ENCODE measurements at places on chromosomes 1 and 21.

- peak; percentile 58 for DNase-seq
These were observed 53.4 kb downstream of the DMRTA2 start for GRCh38 chr1:50369830-50370229.

GRCh38 chr1:223258751-223259198 is 105.2 kb downstream of the SUSD4 start:
- DNase-seq, result no peak

DNA sequence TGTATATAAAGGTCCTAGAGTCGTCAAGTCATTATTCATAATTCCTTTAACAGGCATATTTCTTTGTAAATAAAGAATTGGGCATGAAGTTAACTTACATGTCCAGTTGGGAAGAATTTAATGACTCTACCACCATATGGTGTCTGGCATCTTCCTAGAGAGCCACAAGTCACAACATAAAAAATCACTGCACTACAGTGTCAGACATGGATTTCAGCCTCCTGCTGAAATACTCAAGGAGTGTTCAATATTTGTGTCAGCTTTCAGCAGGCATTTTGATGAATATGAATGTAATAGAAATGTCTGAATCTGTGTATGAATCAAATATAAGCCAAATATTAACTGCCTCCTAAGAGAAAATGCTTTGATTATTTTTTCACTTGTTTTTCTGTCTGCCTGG is 91.9 kb upstream of the TMPRSS15 start:
- no peak for DNase-seq

DNA sequence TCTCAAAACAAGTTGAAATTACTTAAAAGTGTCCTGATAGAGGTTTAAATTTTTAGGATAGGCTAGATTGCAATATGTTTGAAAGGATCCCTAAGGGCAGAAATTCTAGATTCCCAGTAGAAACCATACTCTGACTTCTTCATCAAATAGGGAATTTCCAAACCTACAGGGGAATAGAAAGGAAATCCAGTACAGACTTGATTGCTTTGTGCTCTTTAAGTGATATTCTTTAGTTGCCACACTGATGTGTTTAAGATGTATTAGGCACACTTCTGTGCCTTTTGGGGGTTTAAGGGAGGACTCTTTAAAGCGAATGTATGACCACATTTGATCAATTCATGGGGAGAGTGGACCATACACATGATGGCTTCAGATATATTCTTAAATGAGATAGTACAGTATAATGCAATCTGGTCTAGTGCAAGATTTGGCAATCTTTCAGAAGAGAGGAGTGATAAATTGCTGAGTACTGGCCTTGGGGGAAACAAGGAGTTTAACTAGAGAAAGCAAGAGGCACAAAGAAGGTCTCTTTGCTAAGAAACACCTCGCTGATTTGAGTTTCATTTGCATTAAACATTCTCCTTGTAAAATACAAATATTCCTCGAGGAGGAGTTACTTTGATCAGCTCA is 268.8 kb upstream of the NR5A2 start:
- no peak for DNase-seq

GRCh38 chr21:33441489-33442477 is 38.0 kb downstream of the TMEM50B start:
- DNase-seq, result peak; percentile 27

- no peak for DNase-seq
These were observed 1.4 kb downstream of the EIF4G3 start for GRCh38 chr1:21175324-21175669.

GRCh38 chr1:158390331-158390730 is 8.9 kb downstream of the OR10T2 start:
- DNase-seq, result no peak

- no peak for DNase-seq
These were observed 7.5 kb upstream of the USH2A start for GRCh38 chr1:216430744-216431143.

DNA sequence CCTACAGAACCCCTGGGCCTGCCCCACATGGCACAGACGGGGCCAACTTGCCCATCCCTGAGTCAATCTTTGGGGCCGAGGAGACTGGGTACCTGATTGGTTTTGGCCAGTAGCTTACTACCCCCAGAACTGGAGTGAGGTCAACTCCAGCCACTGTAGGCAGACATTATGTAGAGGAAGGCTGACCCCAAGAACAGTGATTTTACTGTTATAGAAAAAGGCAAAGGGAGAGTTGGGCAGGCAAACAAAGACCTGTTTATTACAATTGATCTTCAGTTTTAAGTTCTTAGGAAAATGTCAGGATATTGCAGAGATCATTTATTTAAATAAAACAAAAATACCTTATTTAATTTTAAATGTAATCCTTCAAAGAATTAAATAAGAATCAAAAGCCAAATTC is 653.8 kb downstream of the NPHP4 start:
- DNase-seq, result no peak

DNA sequence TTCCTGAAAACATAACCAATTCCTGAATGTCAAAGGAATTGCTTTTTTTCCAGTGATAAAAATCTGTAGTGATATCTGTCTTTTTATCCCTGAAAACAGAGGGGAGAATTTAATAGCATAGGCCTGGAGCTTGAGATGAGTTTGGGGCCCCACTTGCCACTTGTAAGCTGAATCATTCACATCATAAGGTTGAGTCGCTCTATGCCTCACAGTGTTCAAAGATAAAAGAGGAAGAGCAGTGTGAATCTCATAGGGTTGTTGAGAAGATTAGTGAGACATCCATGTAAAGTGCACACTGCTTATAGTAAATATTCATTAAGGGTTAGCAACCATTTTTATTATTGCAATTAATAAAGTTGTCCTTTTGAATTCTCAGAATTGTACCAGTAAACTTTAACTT is 271.3 kb downstream of the DNM3 start:
- DNase-seq, result no peak

GRCh38 chr1:161180639-161181038 is 3.3 kb upstream of the B4GALT3 start:
- DNase-seq, result no peak

- no peak for DNase-seq
These were observed 4.9 kb upstream of the MAPKAPK2 start for GRCh38 chr1:206679738-206680211.

DNA sequence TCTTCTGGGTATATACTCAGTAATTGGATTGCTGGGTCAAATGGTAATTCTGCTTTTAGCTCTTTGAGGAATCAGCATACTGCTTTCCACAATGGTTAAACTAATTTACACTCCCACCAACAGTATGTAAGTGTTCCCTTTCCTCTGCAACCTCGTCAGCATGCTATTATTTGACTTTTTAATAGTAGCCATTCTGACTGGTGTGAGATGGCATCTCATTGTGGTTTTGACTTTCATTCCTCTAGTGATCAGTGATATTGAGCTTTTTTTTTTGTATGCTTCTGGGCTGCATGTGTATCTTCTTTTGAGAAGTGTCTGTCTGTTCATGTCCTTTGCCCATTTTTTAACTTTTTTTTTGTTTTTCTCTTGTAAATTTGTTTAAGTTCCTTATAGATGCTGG is 279.4 kb downstream of the PTGER3 start:
- no peak for DNase-seq

DNA sequence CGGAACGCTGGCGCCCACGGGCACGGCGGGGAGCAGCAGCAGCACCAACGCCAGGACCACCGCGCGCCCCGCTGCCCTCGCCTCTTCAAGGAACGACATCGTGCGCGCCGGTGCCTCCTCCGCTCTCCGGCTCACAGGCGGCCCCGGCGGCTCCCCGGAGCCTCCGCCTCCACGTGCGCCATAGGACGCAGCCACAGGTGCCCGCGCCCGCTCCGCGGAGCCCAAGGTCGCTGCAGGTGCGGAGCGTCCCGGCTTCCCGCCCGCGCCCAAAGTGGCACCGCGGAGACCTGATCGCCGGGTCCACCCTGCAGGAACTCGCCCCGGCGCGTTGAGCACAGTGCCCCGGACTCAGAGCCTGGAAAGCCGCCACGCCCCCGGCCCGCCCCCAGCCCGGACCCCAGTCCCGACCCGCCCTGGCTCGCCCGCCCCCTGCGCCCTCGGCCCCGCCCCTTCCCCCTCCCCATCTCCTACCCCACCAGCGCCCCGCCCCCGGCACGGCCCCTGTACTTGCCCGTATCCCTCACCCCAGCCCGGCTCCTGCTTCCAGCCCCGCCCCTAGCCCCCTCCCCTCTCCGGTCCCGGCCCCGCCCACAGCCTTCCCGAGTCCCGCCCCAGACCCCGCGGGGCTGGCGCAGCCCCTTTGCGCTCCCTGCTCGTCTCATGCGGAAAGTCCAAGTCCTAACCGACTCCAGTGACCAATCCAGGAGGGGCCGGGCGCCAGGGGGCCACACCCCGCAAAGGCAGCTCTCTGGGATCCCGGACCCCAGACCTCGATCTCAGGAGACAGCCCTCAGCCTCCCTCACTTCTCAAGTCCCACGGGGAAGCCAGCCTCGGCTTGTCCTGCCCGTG is at the start of gene MEGF6:
MEGF6 (minus strand) TSS at position 339 of the 850 bp plus-strand sequence; CDS start at position 99, 240 bp downstream.
- DNase-seq, result no peak

- DNase-seq, result peak; percentile 29
These were observed 125.3 kb upstream of the CACYBP start for GRCh38 chr1:174874331-174875053.

GRCh38 chr1:224617410-224618355 is 1.6 kb downstream of the CNIH3 start:
- no peak for DNase-seq

DNA sequence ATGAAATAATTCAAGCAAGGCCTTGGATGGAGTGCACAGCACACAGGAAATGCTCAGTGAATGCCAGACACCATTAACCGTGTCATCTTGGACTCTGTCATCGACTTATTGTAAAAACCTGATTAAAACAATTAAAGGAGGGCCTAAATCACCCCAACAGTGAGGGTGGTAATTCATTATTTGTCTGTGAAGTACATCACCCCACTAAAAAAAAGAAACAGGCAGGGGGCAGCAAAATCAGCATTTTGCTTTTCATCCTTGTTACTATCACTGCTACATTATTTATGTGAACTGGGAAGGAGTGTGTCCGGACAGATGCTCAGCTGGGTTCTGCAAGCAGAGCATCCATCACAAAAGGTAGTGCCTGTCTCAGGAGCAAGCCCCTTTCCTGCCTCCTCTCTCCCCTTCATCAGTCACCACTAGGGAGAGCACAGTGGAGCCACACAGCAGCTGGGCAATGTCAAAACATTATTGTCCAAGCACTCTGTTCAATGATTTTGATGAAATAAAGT is 98.5 kb downstream of the RERE start:
- DNase-seq, result no peak

DNA sequence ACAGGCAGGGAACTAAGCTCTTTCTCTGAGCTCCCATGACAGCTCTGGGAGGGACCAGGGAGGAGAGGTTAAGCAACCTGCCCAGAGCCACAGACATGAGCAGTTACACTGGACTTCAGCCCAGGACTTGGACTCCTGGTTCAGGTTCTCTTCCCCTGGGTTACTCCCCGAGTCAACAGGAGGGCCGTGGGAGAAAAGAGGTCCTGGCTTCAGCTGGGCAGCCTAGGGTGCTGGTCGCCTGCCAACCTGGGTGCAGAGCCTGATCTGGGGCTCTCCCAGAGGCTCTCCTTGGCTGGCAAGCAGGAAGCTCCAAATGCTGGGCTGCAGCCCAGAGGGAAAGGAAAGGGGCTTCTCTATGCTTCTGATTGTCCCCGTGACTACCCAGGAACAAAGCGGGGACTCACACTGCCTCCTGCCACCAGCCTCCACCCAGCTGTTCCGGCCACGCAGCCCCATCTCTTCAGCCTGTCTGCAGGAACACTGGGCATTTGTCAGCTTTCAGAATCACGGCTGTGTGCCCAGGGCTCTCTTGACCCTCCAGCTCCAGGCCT is 141.8 kb downstream of the HIVEP3 start:
- no peak for DNase-seq

DNA sequence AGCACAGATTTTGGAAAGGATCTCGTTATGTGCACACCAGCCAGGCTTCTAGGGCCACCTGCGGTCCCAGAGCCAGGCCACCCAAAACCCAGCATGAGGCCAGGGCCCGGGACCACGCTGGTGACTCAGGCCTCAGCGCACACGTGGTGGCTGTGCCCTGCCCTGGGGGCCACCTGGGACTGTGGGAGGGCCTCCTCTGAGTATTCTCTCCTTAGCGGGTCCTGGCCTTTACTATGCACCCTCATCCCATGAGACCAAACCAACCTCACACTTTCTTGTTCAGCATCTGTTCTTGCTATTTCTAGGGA is 9.9 kb downstream of the WNT9A start:
- no peak for DNase-seq

DNA sequence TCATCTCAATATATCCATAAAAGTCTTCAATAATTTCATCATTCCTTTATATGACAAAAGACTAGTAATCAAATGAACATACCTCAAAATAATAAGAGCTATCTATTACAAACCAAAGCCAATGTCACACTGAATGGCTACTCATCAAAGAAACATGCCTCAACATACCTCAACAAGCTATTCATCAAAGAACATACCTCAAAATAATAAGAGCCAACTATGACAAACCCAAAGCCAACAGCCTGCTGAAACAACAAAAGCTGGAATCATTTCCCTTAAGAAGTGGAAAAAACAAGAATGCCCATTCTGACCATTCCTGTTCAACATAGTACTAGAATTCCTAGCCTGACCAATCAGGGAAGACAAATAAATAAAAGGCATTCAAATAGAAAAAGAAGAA is 1373.7 kb downstream of the BRINP3 start:
- DNase-seq, result no peak

- no peak for DNase-seq
These were observed 470.0 kb upstream of the VAMP3 start for GRCh38 chr1:7300893-7301663.

GRCh38 chr1:243500512-243500911 is 244.7 kb downstream of the SDCCAG8 start:
- no peak for DNase-seq

GRCh38 chr1:153678519-153679336 is at the start of gene NPR1:
TSS of gene NPR1 (plus strand) at chr1:153678688. CDS start at chr1:153679109, 421 bp downstream.
- DNase-seq, result no peak

GRCh38 chr1:224647449-224647848 is 31.3 kb downstream of the CNIH3 start:
- DNase-seq, result no peak

DNA sequence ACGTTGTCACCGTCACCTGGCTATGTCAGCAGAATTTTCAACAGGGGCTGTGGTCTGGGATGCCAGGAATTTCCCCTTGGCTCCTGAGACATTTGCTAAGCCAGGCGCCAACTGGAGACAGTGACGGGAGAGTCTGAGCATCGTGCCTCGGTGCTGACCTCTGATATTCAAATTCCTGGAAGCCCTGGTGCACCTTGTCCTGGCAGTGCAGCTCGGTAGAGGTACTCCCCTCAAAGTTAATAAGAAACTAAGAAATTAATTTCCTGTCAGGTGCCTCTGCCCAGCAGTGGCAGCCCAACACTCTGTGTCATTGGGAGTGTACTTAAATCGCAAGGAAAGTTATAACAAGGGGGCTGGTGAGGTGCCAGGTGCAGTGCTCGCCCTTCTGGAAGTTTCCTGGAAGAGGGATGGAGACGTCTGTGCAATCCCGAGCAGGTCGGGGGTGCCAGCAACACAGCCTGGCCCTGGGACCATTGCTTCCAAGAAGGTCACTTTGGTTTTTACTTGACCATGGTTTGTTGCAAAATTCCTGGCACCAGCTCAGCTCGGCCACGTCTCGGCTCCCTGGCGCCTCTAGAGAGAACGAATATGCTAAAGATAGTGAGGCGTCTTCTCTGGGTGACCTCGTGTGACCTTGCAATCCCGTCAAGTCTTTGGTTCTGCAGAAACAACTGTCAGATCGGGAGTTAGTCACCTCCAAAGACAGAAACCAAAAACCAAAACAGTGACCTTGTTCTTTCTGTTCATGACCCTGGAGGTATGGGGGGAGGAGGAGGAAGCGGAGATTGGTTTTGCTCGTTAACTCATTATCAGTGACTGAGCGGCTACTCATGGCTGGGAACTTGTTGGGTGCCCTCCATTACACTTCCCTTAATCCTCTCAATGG is 149.5 kb upstream of the VAMP3 start:
- DNase-seq, result no peak

Measured in NCI-H774 (cell line).